ENCODE measurements at places on chromosomes 5 and 9.

DNA sequence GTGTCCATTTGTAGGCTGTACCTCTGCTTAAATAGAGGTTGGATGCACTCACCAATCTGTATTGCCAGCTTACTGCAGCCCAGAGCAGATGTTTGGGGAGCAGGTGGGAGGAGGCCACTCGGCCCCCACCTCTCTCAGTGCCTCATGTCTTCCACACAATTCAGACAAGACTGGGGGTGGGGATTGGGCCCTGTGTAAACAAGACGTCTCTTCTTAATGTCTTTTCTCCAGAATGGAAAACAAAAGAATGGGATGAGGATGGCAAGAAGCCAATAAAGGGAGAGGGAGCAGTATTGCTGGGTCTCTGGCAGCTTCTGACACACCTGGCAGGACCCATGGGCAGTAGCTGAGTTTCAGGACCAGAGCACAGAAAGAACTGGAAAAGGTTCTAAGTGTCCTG is 64.9 kb downstream of the SIL1 start:
- no peak for DNase-seq

- DNase-seq, result no peak
Observed at GRCh38 chr9:80793706-80794105, 895.6 kb downstream of the TLE1 start.

DNA sequence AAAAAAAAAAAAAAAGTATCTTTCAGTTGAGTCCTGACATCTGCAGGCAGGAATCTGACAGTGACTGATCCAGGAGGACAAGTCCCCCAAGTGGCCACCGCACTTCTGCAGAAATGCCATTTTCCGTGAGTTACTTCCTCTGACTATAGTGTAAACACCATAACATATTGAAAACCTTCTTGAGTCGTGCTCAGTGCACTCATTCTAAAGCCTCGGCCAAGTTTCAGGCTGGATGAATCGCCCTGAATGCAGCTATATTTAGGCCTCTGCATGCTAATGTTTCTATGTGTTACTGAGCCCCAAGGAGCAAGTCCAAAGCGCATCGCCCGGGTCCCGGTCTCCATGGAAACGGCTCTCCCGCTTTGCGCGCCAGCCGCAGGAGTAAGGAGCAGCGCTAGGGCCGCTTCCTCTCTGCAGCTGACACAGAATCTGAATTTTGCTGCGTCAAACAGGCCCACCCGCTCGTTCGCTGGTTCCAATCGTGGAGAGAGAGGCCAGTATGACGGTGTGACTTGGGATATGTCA is 335.4 kb downstream of the MSX2 start:
- DNase-seq, result peak; percentile 89

DNA sequence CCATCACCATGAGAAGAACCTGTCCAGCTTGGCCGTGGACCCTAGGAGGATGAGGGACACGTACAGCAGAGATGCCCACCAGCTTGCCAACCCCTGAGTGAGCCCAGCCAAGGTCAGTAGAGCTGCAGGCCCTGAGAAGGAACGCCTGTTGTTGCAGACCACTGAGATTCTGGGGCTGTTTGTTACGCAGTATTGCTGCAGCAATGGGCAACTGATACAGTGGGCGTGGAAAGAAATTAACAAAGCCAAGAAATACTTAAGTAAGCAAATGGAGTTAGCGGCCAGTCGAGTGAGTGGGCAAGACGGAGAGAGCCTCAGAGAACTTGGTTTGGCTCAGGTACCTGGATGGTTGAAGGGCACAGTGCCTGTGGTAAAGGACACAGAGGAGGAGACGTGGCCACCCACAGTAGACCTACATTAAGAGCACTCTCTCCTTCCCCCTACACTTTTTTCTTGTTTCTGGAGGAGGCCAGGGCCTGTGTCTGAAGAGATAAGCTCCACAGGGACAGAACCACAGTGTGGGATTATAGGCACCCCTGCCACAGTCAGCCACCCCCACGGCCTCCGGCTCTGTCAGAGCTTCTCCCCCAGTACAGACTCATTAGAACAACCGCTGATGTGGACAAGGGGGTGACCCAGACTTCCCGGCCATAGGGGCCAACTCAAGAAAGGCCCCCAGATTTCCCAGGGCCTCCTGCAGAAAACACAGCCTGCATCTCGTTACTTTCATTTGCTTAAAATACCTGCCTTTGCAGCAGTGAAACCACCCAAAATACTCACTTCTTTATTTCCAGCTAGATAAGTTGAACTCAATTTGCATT is 40.1 kb upstream of the GRHPR start:
- DNase-seq, result no peak

- DNase-seq, result no peak
Observed at GRCh38 chr5:43363445-43364152, 48.6 kb downstream of the CCL28 start.

- no peak for DNase-seq
Observed at GRCh38 chr9:91211414-91211813, 150.3 kb downstream of the AUH start.

- DNase-seq, result no peak
Observed at GRCh38 chr5:86679949-86680348, 62.2 kb downstream of the COX7C start.

DNA sequence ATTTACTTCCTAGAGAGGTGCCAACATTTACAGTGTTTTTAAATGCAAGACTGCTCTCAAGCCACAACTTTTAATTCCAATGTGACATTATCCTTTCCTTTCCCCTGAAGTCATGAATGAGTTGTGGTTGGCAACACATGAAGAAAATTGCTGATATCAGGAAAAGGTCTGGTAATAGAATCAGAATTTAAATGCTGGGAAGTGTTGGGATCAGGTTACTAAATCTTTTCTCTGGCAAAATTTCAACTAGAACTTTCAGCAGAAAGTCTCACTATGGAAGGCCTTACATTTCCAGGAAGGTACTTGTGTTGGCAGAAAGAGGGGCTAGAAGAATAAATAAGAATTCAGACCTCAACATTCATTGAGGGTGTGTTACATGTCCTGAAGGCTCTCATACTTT is 10.6 kb upstream of the SLC44A1 start:
- DNase-seq, result no peak

DNA sequence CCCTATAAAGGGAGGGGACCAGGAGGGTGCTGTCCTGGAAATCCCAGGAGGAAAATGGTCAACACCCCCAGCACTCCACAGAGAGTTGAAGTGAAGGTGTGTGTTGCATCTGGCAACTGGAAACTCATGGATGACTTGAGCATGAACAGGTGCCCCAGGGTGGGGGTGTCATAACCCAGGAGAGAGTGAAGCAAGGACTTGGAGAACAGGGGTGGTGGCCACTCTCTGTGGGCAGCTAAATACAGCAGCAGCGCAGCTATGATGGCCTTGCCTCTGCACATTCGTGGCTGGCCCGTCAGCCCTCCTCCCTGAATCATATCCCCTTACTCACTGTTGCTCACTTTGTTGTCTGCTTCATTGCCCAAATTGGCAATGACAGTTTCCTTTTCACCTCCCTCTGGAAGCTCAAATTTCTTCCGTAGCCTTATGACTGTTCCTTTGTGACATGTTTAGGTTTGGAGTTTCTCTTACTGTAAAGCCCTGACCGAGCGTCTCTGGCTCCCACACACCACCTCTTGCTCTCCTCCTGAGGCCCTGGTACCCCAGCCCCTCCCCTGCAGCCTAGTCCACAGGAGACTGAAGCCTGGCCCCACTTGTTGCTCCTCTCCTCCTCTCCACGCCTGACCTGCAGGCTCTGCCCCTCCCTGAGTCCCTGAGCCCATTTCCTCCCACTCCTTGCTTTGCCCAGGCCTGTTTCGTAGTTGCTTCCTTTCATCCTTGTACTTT is 185.8 kb downstream of the CD180 start:
- DNase-seq, result peak; percentile 76

DNA sequence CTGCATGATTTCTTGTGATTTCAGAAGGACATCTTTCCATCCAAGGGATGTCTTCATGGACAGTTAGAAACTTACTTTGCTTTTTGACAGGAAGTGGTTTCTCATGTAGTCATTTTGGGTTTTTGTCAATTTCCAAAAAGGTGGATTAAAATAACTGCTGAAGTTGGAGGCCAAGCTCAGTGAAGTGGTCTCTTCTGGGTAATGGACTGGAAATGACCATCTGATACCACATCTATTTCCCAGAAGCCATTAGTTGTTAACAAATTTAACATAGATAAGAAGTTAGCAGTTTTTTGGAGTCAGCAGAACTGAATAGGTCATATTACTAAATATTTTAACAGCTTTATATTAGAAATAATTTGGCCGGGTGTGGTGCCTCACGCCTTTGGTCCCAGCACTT is 86.2 kb upstream of the MYO10 start:
- no peak for DNase-seq

GRCh38 chr9:3012842-3013241 is 168.9 kb upstream of the PUM3 start:
- no peak for DNase-seq

Data from aorta (tissue), 5 donors.